ENCODE measurements at places on chromosomes 2 and 18.

- no peak for DNase-seq
These were observed 75.8 kb downstream of the DGKD start for GRCh38 chr2:233430081-233430480.

- no peak for DNase-seq
These were observed 9.4 kb downstream of the REV1 start for GRCh38 chr2:99480390-99480789.

DNA sequence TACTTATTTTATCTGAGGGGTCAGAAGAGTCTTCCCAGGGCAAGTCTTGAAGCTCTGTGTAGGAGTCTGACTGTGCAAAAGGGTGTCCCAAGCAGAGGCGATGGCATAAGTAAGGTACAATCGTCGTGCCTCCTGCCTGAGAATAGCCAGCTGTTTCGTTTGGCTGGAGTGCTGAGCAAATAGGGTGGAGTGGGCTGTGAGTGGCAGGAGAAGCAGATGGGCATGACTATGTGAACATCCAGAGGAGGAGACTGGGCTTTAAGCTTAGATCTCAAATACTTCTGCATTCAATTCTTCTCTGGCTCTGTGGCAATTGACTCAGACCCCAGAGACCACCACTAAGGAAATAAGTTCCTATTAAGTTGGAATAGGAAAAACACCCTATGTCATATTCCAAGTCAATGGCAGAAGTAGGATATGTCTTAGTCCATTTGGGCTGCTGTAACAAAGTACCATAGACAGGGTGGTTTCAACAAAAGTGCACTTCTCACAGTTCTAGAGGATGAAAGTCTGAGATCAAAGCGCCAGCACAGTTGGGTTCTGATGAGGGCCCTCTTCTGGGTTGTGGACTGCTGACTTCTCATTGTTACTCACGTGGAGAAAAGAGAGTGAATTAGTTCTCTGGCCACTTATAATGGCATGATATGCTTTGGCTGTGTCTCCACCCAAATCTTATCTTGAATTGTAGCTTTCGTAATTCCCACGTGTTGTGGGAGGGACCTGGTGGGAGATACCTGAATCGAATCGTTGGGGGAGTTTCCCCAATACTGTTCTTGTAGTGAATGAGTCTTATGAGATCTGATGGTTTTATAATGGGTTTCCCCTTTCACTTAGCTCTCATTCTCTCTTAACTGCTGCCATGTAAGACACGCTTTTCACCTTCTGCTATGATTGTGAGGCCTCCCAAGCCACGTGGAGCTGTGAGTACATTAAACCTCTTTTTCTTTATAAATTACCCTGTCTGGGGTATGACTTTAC, 120.2 kb downstream of the LPIN1 start:
- DNase-seq: no peak

GRCh38 chr2:230912724-230913123, 12.3 kb downstream of the GPR55 start:
- DNase-seq: no peak

- no peak for DNase-seq
These were observed 84.3 kb downstream of the MAPK4 start for GRCh38 chr18:50644146-50644545.
